ENCODE measurements at places on chromosomes 13 and 19.

- no peak for DNase-seq
Measured at GRCh38 chr19:11152318-11153062, 3.1 kb downstream of the SPC24 start.

DNA sequence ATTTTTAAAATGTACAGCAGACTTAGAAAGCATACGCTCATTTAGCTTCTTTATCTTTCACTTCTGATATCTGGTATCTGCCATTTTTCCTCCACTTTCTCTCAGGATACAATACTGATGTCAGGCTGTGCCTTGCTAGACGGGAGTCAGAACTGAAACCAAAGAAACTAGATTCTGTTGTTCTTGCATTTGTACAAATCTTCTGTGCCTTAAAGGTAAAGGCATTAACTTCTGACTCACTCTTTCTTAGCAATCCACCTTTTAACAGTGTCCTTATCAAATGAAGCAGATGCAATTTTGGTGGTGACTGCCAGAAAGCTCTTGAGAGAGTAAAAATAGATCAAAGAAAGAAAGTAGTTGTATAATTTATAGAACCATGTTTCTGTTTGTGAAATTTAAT lies 370.4 kb downstream of the PCDH20 start:
- no peak for DNase-seq

DNA sequence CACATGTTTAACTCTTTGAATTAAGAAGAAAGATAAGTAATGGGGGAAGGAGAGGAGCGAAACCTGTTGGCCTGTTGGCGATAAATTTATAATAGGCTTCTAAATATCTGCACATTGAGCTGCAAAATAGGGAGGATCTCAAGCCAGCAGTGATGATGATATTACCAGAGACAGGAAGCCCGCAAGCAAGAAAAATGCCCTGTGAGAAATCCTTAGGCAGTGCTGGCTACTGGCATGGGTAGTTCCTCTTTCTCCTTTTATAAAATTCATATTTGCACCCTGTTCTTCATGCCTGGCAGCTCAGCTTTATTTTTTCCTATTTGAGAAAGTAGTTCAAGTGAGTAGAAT lies 858 bp upstream of the USP12 start:
- no peak for DNase-seq

- no peak for DNase-seq
Measured at GRCh38 chr13:79226250-79226649, 179.8 kb downstream of the RBM26 start.

DNA sequence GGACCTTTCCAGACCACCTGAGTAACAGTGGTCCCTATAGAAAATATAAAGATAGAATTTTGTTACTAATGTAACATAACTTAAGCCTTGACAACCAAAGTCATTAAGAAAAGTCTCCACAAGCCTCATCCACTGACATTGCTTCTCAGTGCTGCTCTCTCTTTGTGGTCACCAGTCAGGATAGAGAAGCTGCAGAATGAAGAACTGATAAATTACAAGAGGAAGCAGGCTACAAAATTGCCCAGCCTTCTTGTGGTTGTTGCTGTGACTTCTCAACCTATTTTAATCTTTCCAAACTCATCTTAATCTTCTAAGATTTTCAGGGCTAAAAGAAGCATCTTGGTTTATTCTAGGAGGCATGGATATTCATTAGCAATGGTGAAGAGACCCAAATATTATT lies 343.8 kb downstream of the MZT1 start:
- no peak for DNase-seq

DNA sequence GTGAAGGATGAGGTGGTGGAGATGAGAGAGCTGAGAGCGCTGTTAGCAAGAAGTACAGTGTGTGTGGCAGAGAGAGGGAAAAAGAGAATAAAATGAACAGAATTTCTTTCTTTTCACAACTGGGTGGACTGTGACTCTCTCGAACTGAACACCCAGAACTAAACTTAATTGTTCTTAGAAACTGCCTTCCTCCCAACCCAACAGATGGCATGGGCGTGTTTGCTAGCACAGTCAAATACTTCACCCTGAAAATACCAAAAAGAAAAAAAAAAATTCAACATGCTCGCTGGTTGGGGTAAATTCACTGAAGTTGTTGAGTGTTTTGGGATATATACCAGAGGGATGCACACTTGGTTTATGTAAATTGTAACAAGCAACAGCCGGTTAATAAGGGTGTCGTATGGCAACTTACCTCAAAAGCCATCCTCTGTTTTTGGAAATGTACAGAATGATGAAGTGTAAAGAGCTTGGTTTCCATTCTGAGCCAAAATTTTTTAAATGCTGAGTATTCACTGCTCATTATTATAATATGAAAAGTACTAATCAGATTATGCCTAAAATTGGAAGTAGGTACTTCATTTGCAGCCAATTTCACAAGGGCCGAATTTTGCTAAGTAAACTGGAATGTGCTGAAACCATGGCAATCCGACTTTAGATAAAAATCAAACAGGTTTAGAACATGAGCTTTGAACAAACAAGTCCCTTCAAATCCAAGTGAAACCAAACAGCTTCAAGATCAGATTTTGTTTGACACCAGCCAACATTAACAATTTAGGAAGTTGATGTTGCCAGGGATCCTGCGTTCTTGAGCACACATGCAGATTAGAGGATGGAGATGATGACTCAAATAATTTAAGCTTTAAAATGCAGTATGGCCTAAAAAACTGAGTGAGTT lies 115.8 kb downstream of the ZIC5 start:
- DNase-seq: no peak

- DNase-seq: no peak
Measured at GRCh38 chr13:72952529-72953141, 106.2 kb upstream of the KLF5 start.

GRCh38 chr13:41196011-41196410 lies 1.6 kb upstream of the KBTBD7 start:
- DNase-seq: no peak

DNA sequence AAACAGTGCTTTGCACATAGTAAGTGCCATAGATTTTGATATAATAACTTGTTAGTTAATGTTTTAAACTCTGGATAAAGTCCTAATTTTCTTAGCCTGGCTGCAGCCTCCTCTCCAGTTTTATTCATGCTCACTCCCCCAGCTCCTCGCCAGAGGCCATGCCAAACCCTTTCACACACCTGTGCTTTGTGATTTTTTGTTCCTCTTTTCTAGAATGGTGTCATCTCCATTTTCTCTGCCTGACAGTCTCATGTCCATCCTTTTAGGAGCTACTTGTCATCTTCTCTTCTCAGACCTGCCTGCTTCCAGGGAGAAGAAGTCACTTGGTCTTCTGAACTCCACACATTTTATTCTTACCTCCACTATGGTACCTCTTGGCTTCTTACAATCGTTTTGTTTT lies 55.8 kb upstream of the SPATA13 start:
- no peak for DNase-seq

DNA sequence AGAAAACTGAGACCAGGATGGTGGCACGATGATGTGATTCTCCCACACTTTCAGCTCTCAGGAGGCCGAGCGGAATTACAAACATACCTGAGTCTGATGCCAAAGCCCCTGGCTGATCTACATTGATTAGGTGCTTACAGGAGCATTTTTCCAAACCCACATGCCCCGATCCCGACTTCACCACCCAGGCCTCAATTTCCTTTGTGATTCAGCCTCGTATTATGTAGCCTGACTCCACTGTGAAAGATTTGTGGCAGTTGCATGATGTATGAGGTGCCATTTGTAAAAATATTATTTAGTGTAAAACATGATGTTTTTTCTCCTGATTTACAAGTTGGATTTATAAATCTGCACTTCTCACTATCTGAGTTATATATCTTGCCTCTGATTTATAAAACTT lies 118.0 kb downstream of the TSHZ3 start:
- DNase-seq: no peak

DNA sequence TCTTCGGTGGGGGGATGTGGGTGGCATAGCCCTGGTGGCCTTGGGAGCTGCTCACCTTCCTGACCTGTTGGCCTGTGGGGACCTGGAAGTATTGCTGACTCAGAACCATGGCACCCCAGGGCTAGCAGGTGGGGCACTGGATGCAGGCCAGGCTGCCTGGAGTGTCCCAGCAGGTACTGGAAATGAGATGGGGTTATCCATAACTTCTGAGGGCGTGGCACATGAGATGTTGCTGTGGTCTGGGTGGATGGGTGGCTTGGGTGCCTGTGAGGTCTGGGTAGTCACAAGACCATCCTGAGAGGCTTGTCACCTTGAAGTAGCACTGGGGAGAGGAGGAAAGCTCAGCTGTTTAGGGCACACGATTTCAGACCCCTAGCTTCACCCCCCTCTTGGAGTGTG lies 636 bp upstream of the RNF225 start:
- no peak for DNase-seq

DNA sequence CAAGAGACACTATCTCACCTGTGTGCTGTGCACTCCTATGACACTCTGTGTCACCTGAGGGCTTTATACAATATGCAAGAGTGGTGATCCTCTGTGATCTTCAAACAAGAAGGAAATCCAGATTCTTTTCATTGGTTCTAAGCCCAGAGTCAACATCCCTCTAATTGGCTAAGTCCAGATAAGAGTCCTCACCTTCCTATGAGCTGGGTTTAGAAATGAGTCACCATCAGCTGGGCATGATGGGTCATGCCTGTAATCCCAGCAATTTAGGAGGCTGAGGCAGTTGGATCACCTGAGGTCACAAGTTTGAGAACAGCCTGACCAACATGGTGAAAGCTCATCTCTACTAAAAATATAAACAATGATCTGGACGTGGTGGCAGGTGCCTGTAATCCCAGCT lies 144.4 kb downstream of the ZNF675 start:
- DNase-seq: no peak

GRCh38 chr19:3842948-3843347 lies 25.9 kb downstream of the ZFR2 start:
- no peak for DNase-seq

DNA sequence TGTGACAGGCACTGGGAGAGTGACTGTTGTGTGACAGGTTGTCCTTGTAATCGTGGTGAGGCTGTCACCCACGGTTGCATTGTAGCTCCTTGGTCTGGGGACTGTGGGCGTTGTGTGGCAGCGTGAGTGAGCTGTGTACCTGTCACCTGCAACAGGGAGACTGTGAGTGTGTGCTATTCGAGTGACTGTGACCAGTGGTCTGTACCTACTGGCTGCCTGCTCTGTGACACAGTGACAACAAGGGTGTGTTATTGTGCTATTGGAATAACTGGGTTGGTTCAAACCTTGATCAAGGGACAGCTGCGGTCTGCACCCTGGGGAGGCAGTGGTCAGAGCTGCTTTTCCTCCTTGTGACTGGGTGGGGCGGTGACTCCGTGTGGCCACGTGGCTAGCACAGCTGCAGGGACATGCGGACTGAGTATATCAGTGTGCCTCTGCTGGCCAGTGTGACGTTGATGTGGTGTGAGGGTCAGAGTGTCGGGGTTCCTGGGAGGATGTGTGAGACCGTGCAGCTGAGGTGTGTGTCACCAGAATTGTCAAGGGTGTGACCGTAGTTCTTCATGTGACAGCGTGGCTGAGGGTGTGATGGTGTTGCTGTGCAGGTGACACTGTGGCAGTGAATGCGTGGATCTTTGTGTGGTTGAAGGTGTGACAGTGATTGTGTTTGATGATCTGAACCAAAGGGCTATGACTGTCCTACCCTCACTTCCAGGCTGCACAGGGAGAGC lies 10.1 kb upstream of the NFIX start:
- no peak for DNase-seq

DNA sequence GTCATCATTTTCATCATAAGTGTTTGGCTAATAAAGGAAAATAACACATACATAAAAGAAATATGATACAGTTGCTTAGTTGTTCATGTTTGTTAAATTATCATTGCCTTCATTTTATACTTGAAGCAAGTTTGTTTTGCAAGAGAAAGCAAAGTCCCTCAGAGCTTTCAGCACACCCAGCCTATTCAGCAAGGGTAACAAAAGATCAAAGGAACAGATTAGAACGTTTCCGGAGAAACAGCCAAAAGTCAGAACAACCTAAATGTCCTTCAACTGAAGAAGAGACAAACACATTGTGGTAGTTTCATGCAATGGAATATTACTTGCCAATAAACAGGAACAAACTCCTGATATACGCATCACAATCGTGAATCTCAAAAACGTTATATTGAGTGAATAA lies 380.7 kb downstream of the MZT1 start:
- no peak for DNase-seq

- peak; percentile 93 for DNase-seq
Measured at GRCh38 chr19:44770550-44771257, 7.0 kb upstream of the CBLC start.

GRCh38 chr13:23667750-23668149 lies 97.5 kb downstream of the TNFRSF19 start:
- DNase-seq: no peak

DNA sequence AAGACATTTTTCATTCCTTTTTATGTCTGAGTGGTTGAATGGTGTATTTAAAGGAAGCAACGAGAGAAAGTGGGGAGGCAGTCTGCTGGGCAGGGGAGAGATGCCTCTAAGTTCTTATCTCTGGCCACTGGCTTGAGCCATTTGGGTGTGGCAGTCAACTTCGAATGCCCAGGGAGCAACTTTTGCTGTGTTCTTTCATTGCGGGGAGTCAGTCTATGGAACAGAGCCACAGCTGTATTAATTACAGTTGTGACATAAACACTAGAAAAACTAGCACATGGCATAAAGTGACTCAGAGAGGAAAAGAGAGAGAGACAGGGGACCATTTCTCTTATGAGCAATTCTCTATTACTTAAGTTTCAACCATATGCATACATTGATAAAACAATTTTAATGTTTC lies 40.4 kb upstream of the PDCD5 start:
- no peak for DNase-seq

- DNase-seq: no peak
Measured at GRCh38 chr19:41537789-41538188, 38.2 kb upstream of the CEACAM21 start.

DNA sequence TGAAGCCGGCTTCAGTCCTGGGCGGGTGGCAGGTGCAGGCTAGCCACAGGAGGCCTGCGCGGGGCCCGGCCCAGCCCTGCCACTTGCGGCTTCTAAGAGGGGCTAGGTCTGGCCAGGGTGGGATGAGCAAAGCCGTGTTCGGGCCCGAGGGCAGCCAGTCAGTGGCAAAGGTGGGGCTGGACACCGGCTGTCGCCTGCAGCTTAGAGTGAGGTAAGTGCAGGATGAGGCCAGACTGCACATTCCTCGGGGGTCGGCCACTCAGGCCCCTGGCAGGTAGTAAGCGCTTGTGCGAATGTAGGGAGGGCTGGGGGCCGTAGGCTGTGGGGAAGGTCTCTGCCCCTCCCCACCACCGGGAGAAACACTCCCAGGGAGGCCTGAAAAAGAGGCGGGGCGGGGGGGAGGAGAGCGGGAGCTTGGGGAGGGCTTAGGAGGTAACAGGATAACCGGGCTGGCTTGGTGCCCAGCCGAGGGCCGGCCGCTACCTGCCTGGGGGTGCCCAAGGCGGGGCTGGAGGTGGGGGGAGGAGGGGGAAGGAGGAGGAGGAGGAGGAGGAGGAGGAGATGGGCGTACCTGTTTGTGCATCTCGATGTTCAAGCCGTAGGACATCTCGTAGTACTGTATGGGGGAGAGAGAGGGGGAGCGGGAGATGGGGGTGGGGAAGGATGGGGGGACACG lies 6.4 kb downstream of the TLE5 start:
- DNase-seq: no peak

- DNase-seq: no peak
Measured at GRCh38 chr13:48874165-48874564, 101.5 kb upstream of the FNDC3A start.
